Muscle of arm (tissue), 14 donors: ENCODE measurements at places on chromosomes 7 and 10.

GRCh38 chr7:65503434-65504152, 129.9 kb downstream of the ZNF92 start:
- no peak for DNase-seq

DNA sequence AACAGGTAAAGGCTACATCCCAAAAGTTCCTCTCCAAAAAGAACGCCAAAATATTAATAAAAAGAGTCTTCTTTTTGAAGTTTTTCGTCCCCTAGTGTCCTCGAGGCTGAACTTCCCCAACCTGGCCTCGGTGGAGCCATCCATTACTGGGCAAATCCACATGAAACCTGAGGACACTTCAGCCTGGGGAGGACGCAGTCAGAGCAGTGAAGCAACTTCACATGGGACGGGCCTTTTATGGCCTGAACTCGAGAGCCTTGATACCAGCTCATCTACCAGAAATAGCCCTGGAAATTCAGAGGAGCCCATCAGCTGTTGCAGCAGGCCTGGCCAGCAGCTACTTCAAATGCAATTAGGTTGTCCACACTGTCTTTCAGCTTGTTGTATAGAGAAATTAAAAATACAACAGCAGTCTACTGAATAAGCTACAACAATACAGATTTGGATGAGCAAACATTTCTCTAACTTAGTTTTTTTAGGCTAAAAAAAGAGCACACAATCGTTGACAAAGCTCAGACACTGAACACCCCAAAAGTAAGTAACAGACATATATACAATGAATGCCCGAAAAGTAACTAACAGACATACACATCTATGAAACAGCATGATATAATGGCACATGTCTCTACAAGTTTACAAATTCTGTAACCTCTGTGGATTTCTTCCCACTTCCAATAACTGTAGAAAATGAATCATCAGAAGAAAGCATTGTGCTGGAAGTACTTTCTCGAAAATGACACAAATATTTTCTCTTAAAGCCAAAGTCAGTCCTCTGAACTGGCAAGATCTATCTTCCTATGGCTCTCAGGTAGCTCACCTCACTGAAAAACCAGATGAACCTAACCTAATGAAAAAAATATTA, at the start of gene SVIL:
Gene SVIL (minus strand): TSS at position 208 of the 862 bp plus-strand sequence. CDS start 79,913 bp downstream, outside the sequence.
- no peak for DNase-seq

DNA sequence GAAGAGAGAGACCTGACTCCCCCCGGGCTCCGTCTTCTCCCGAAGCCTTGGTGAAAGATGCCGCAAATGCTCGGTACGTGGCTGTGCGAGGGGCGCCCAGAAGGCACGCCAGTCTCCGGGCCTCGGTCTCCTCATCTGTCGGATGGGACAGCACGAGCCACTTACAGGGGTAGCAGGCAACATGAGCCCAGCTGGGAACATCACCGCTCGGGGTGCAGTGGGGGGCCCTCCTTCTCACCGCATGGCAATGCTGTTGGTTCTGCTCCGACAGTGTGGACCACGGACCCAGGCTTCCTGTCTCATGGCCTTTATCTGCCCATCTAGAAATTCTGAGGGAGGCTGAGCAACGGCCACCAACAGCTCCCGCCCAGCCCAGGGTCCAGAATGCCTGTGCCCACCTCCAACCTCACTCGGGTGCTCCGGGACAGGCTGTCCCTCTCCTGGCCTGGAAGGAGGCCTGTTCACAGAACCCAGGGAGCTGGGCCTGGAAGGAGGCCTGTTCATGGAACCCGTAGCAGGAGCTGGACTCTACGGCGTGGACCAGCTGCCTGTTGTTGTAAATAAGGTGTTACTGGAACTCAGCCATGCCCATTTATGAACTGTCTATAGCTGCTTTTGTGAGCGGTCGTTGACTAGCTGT, 15.8 kb downstream of the ADAP1 start:
- no peak for DNase-seq

DNA sequence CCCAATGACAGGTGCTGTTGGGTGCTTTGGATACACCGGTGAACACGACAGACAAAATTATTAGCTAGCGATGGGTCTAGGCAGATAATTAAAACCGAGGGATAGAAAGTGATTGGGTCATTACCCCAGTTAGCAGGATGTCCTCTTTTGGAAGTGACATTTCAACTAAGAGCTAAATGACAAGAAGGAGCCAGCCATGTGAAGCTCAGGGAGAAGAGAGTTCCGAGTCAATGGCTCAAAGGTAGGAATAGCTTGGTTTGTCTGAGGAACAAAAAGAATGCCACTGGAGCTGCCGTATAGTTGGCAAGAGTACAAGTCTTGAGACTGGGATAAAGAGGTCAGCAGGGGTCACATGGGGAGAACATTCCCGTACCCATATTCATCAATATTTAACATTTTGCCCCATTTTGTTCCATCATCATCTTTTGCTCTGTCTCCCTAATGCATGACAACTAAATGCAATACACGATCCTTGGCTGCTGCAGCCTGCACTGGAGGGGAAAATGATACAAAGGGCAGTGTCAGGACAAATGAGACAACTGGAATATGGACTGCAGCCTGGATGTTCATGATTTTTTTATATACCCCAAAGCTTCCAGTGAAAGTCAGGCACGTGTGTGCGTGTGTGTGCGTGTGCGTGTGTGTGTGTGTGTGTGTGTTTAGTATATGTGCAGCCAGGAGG, 115.7 kb downstream of the ICA1 start:
- DNase-seq, result no peak

GRCh38 chr7:6558837-6559236, 7.6 kb upstream of the GRID2IP start:
- no peak for DNase-seq

DNA sequence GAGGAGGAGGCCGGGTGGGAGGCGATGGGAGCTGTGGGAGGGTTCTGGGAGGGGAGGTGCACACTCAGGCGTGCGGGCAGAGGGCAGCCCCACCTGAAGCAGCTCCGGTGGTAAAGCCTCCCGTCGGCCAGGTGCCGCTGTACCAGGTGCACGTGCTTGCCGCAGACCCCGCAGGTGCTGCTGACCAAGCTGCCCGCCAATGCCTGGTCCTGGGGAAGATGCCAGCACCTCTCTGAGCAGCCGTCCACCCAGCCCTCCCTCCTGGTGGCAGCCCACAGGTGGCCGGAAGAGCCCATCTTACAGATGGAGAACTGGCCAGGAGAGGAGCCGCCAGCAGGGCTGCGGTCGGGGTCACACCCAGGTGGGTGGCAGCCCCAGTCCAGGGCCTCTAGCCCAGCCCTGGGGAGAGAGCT, 12.6 kb downstream of the MICALL2 start:
- no peak for DNase-seq

- DNase-seq, result no peak
Measured at GRCh38 chr10:33315891-33316290, 18.6 kb downstream of the NRP1 start.

GRCh38 chr10:93872375-93873158, 21.2 kb upstream of the SLC35G1 start:
- no peak for DNase-seq

DNA sequence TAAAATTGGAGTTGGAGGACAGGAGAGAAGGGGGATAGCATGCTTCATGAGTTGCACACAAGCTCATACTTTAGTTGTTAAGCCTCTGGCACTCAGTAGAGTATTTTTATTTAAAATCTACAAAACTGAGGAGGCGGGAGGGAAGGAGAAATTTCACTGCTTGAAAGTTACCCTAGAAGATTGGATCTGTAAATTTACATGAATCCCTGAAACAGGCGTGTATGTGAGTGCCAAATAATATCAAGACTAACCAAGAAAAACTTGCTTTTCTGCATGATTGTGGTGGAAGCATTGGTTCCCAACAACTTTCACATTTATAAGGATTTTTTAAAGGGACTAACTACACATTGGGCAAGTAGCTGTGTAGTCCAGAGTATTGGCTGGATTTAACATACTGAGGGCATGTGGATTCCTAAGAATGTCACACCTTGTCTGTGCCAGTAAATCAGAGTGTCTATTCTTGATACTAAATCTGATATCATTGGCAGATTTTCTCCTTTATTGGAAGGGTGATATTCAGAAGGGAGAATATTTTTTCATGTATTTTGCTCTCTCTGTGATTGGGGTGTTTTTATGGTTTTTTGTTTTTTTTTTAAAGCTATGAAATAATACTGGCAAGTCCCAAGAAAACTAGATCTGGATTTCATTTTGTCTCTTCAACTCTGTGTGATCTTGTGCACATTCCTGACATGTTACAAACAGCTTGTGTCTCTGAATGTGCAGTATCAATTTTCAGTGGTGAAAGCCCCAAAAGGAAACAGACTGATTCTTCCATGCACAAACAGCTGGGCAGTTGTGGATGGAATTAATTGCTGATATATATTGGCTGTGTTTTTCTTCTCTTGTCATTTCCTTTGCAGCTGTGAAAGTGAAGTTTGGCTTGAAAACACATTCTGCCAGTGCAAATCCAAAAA, 67.2 kb downstream of the ADD3 start:
- DNase-seq, result peak; percentile 89

- no peak for DNase-seq
Measured at GRCh38 chr7:16810112-16810511, 5.3 kb upstream of the AGR2 start.

- no peak for DNase-seq
Measured at GRCh38 chr10:102326031-102326430, 69.5 kb upstream of the NFKB2 start.

- DNase-seq, result no peak
Measured at GRCh38 chr7:139169816-139170215, 60.3 kb upstream of the ZC3HAV1 start.

DNA sequence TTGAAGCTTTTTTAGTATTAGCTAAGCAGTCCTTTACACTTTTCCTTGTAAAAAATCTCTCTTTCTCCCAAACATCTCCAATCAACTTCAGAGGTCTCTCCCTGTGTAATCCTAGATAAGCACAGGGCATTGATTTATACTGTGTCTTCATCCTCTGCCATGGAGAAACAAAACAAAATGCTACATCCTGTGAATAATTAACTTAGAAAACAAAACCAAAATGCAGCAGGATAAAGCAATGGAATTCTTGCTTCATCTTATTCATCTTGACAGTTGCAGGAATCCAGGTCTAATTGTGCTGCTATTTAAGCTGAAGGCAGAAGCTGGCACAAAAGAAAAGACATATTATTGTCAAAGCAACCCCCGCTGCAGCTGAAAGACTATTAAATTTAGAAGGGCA, 641.5 kb upstream of the SORCS1 start:
- no peak for DNase-seq

GRCh38 chr10:26454891-26455290, 16.8 kb downstream of the APBB1IP start:
- no peak for DNase-seq

DNA sequence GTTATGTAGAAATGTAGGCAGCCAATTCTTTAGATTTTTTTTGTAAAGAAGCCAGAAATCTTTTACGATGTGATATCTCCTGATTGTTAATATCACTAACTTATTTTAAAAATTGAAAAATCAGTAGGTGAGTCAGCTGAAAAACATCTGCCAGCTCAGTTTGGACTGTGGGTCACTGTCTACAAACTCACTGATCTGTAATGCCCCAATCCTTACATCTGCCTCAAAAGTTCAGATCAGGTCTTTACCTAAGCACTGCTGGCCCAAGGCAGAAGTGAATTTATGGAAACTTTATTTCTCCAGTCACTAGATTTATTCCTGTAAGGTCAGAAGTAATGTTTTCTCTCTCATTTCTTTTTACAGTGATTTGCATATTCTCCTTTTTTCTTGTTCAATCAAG, 31.0 kb upstream of the FAM13C start:
- DNase-seq, result no peak

GRCh38 chr10:127979045-127979444, 72.1 kb downstream of the PTPRE start:
- DNase-seq, result no peak

- DNase-seq, result peak; percentile 70
Measured at GRCh38 chr10:35635576-35635975, 6.5 kb downstream of the FZD8 start.

GRCh38 chr7:123876557-123877256, 31.7 kb downstream of the HYAL4 start:
- DNase-seq, result no peak

GRCh38 chr7:37007268-37007667, 283.0 kb upstream of the AOAH start:
- no peak for DNase-seq
